Stimulated activated memory B cell treated with anti-CD40 and anti-IgM and Interleukin-4, amounts not matched to agents 10 μg/mL and 1 μg/mL and 100 μg/mL, for 72 hours (primary cell): ENCODE measurements at places on chromosomes 7 and 10.

DNA sequence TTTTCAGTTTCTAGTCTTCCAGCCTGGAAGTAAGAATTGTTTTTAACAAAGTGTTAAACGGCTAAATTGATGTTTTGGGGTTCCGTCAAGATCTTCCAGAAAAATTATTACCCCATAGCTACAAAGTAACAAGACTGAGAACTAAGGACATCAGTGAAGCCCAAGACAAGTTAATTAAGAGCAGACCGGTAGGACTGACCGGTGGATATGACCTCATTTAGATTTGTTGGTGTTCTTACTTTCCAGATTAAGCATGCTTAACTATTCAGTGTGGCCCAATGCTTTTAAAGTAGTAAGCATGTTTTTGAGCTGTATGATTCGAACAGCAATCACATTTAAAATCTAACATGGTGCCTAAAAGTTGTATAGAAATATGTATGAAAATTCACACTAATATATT is 73.1 kb upstream of the RPA3 start:
- ATAC-seq, result no peak

GRCh38 chr10:132392811-132393694 is 3.9 kb upstream of the PWWP2B start:
- no peak for ATAC-seq

GRCh38 chr7:106644999-106645398 is 16.0 kb downstream of the CCDC71L start:
- ATAC-seq, result peak; percentile 75

GRCh38 chr10:78259391-78259790 is 225.7 kb downstream of the RPS24 start:
- no peak for ATAC-seq

GRCh38 chr7:32047801-32048200 is 22.4 kb downstream of the PDE1C start:
- no peak for ATAC-seq
